ENCODE measurements at places on chromosomes 6 and 20. TPM values are rescaled to one million over a fixed set of nuclear protein-coding genes. Genes with fewer than 3 reads are reported as not detected.

Gene EYA2
- not detected for total RNA-seq

Gene DUSP15
- not detected for total RNA-seq

Gene MCHR2
- total RNA-seq, result not detected

Gene GDAP1L1
- total RNA-seq, result not detected

Gene OTOR
- not detected for total RNA-seq

Gene PAX1
- not detected for total RNA-seq

Gene PGC
- total RNA-seq, result not detected

Gene FOXQ1
- total RNA-seq, result not detected

Gene PRR18
- not detected for total RNA-seq

Gene AFDN
- 10.2 TPM for total RNA-seq

GRCh38 chr20:51423290-51423667 is 119.2 kb downstream of the NFATC2 start:
- no peak for DNase-seq

GRCh38 chr6:122726649-122727048 is 52.9 kb upstream of the FABP7 start:
- DNase-seq, result no peak

- no peak for DNase-seq
Measured at GRCh38 chr6:93496548-93496947, 77.2 kb upstream of the EPHA7 start.

DNA sequence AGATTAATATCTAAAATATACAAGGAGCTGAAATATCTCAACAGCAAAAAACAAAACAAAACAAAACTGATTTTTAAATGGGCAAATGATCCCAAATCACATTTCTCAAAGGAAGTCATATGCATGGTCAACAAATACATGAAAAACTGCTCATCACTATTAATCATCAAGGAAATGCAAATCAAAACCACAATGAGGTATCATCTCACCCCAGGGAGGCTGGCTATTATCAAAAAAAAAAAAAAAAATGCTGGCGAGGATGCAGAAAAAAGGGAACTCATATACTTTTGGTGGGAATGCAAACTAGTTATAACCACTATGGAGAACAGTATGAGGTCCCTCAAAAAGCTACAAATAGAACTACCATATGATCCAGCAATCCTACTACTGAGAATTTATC is 34.6 kb downstream of the REPS1 start:
- DNase-seq, result no peak

DNA sequence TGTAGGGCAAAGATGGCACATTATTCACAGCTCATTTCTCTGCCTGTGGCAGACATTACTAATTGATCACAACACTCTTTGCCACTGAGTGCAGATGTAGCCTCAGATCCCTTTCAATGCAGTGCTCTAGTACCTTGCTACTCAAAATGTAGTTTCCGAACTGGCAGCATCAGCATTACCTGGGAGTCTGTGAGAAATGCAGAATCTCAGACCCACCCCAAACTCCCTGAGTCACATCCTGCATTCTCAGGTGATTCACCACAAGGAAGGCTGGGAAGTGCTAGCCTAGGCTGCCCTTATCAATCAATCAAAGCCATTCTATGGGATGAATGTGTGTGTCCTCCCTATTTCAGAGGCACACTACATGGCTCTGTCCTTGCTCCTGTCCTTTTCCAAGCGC is 58.5 kb downstream of the PCNA start:
- no peak for DNase-seq

- no peak for DNase-seq
Measured at GRCh38 chr6:119470893-119471542, 121.5 kb upstream of the MAN1A1 start.

- no peak for DNase-seq
Measured at GRCh38 chr6:44682987-44683779, 295.7 kb downstream of the CDC5L start.

DNA sequence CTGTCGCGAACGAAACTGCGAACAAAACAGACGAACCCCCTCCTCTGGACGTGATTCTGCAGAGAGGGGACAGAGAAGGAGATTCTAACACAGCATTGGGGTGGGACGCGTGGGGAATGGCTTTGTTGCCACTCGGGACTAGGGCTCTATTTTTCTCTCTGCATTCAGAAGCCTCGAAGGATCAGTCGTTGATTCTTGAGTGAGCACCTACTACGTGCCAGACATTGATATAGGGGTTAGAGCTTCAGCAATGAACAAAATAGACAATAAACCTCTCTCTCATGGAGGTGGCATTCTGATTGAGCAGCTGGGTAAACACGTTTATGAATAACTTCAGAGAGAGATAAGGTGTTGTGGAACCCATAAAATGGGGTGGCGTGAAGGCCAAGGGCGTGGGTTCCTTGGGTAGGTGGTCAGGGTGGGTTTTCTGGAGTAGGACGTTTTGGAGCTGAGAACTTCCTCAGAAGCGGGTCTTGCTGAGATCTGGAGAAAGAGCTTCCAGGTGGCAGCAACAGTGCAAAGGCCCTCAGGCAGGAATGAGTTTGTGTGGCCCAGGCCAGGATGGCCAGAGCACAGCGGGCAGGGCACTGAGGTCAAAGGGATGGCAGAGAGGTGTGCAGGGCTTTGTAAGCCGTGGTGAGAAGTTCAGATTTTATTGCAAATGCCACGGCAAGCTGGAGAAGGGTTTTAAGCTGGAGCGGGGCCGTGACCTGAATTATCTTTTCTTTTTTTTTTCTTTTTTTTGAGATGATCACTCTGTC is 884 bp downstream of the SLC2A10 start:
- DNase-seq, result no peak

- no peak for DNase-seq
Measured at GRCh38 chr6:14828201-14828611, 417.7 kb upstream of the JARID2 start.

GRCh38 chr20:45998761-45999160 is 9.9 kb upstream of the MMP9 start:
- no peak for DNase-seq

DNA sequence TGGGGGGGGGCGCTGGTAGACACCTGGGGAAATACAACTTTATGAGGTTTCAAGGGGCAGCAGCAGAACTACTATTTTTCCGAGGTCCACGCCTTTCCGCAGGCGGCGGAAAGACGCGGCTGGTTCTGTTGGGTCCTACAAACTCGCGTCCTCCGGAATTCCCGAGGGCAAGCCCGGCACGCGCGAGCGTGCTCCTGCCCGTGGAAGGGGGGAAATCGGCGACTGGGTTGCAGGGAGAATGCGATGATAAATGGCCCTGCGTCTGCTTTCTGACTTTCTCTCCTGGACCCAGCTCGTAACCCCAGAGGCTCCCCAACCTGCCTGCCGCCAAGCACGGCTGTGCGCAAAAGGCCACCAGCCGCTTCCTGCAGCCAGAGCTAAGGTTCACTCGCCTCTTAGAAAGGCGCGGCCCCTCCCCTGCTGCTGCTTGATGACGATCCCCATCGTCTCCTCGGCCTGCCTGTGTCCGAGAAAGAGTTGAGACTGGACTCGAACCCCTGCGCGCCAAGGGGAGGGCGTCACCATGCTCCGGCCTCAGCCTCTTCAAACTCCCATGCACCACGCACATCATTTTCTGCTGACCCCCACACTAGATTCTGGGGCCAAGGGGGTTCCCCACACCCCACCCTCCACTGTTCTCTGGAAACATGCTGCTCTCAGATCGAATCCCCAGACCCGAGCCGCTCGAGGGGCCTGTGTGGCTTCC is 6.7 kb downstream of the FOXA2 start:
- DNase-seq, result no peak

DNA sequence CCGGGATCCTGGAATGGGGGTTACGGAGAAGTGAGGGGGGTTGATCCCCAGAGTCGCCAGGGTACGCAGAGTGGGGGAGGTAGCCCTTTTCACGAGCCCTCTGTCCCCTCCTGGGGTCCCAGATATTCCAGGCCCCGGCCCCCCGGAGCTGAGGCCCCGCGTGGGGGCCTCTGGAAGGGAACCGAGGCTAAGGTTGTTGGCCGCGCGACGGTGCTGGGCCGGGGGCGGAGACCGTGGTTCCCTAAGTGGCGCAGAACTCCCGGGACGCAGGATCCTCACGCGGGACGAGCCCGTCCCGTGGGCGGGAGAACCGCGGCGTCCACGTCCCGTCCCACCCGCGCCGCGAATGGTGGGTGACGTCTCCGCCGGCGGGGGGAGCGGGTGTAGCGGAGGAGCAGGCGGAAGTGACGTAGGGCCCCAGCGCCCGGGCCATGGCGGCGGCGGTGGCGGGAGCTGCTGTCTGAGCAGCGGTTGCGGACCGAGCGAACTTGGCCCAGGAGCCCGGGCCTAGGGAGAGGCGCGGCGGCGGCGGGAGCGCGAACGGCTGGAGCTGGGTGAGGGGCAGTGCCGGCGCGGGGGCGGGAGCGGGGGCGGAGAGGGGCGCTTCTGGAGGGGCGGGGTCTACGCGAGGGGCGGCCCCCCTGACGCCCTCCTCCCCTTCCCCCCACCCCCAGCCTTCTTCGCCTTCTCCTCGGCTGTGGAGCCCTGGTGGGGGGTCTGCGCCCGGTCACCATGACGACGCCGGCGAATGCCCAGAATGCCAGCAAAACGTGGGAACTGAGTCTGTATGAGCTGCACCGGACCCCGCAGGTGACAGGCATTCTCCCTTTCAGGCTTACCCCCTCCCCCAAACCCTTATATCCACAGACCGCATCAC is at the start of gene RING1:
RING1 (plus strand) TSS at position 410 of the 877 bp plus-strand sequence; CDS start at position 733, 323 bp downstream.
- peak; percentile 89 for DNase-seq

- DNase-seq, result no peak
Measured at GRCh38 chr20:31484001-31484400, 8.9 kb downstream of the REM1 start.

- no peak for DNase-seq
Measured at GRCh38 chr20:54026295-54027064, 43.9 kb downstream of the BCAS1 start.

GRCh38 chr20:37390891-37391525 is 45.1 kb downstream of the SRC start:
- DNase-seq, result no peak

DNA sequence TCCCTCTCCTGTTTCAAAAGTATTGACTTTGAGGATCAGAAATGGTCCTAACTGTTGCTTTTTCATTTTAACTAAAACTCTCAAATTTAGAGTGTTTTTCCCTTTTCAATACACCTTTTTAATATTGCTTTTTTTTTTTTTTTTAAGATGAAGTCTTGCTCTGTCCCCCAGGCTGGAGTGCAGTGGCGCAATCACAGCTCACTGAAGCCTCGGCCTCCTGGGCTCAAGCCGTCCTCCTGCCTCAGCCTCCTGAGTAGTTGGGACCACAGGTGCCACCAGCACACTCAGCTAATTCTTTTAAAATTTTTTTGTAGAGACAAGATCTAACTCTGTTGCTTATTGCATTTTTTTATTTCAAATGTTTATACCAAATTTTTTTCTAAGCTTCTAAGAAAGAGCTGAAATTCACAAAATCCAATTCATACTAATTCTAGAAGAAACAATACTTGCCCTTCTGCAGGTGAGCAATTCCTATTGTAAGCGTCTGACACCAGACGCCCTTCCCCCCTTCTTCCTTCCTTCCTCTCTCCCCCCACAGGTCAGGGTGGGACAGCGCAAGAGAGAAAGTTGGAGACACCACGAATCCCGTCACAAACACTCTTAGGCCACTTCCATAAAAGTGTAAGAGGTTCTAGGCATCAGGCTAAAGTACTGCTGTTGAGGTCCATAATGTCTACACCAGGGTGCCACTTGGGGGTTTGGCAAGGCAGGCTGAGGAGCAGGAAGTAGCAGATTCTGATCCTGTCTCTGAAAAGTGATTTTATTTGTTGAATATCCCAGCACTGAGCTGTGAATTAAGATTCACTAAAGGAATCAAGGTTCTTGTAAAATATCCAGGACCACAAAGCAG is 12.8 kb downstream of the DLL1 start:
- DNase-seq, result peak; percentile 22

GRCh38 chr6:91317247-91317835 is 730.5 kb upstream of the MAP3K7 start:
- DNase-seq, result no peak

DNA sequence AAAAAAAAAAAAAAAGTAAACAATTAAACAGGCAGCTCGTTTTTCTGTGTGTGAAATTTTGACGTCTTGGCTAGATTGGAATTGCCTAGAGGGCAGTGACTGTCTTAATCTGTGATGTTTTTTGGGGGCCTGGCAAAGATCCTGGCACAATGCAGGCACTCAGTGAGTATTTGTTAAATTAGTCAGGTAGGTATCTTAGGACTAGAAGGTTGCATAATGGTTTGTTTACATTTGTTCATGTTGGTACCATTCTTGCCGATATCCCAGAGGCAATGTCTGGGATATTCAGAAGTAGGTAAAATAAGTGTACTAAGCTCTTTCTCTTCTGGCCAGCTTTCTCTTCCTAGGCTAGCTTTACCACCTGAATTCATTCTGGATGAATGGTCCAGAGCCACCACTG is 2.5 kb downstream of the AAR2 start:
- no peak for DNase-seq
